ENCODE measurements at places on chromosomes 11 and 22.

DNA sequence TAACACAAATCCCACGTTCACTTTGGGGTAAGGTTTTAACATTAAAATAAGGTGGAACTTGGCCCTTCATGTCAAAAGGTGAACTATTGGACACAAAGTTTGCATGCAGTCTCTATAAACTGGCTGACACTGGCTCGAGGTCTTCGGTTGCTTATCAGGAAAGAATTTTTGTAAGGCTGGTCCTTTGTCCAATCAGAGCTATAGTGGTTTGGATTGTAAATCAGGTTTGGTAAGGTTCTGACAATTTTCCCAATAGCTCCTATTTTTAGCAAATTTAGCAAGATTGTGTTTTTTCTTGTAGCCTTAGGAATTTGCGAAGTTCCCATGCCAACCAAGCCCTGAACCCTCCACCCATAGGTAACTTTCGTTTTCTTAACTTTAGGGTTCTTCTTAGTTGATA, 17.6 kb upstream of the MED17 start:
- no peak for DNase-seq

DNA sequence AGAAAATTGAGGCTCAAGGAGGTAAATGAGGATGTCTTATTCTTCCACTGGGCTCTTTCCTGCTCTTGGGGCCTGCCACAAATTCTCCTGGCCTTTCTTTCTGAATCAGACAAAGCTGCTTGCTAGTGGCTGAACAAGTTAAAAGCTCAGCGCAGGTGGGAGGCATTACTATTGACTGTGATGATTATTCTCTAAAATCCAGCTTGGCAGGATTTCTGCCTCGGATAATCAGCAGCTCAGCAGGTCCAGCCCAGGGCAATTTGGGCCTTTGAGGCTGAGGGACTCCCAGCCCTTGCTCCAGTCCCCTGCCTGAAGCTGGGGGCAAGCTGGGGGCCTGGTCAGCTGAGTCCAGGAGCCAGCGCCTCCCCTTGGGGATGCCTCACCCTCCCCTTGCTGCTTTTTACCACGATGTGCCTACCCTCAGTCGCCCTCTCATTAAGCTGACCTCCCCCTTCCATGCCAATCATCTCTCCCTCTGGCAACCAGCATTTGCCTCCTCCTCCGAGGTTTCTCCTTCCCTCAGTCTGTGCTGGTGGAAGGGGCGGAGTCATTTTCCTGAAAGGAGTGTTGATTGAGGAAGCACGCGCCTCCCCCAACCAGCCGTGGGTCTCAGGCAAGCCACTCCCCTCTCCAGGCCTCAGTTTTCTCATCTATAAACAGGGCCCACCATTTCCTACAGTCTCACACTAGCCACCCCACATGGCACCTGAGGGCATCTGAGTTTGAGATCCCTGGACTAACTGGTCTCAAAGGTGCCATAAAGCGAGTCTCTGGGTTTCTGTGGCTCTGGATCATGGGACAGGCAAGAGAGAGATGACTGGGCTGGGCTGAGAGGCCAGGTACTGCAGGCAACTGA, 60.6 kb upstream of the PRDM11 start:
- DNase-seq = no peak

- DNase-seq = no peak
Observed at GRCh38 chr22:25069426-25069757, 116.9 kb downstream of the KIAA1671 start.

GRCh38 chr22:50325444-50326224, 1.2 kb downstream of the DENND6B start:
- no peak for DNase-seq

DNA sequence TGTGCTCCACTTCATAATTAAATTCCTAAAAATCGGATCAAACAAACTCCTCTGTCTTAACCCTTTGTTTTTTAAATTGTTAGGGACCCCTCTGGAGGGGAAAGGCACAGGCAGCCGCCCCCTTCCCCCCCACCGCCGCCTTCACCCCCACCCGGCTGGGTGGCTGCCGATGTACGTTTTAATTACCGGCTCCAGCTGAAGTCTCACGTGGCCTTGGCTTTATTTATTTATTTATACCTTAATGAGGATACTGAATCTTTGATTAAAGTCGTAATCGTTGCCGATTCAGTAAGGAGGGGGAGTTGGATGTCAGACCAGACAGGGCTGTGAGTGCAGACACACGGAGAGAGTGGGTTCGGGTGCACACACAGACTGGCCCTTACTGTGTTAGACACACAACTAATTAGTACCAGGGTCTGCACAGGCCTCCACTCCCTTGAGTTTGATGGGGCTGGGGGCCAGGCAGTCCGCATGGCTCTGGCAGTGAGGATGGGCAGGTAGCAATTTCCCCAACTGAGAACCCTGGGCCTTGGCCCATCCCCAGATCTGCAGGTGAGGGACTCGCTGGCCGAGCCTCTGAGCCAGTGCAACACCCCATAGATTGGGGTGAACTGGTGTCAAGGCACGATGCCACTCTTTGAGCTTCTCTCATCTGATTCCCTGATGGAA, 51.3 kb upstream of the NNMT start:
- no peak for DNase-seq

- DNase-seq = peak; percentile 9
Observed at GRCh38 chr11:23021287-23021863, 161.1 kb upstream of the CCDC179 start.

- no peak for DNase-seq
Observed at GRCh38 chr11:121437686-121438078, 14.4 kb upstream of the SORL1 start.

DNA sequence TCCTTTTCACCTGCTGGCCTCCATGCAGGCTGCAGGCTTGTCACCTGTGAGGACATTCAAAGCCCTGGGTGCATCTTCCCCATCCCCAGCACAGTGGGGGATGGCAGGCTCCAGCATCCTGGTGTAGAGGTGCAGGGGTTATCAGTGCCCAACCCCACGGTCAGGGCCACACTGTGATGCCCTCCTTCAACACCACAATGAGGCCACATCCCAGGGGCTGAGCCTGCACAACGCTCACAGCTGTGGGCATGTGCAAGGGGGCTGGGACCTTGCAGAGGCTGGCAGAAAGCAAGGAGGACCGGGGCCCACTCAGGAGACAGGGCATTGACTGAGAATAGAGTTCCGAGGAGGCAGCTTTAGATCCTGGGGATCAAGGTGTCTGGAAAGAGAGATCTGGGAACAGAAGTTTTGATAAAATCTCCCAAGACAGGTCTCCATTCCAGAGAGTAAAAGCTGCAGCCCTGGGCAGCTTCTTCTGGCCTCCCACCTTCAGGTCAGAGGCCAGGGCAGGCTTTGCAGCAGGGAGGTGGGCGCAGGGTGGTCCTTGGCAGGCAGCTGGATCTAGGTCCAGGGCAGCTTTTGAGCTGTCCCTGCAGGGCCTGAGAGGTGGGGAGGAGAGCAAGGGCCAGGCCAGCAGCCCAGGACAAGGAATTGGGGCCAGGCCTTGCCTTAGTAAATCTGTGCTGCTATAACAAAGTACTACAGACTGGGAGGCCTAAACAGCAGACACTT, 250.8 kb upstream of the B3GAT1 start:
- no peak for DNase-seq

DNA sequence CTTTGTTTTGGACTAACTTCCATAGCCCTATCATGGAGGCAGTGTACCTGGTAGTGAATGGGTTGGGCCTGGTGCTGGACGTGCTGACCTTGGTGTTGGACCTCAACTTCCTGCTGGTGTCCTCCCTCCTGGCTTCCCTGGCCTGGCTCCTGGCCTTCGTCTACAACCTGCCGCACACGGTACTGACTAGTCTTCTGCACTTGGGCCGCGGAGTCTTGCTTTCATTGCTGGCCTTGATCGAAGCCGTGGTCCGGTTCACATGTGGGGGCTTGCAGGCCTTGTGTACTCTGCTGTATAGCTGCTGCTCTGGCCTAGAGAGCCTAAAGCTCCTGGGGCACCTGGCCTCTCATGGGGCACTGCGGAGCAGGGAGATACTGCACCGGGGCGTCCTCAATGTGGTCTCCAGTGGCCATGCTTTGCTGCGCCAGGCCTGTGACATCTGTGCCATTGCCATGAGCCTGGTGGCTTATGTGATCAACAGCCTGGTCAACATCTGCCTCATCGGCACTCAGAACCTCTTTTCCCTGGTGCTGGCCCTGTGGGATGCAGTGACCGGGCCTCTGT, 846 bp downstream of the RNF26 start:
- no peak for DNase-seq

DNA sequence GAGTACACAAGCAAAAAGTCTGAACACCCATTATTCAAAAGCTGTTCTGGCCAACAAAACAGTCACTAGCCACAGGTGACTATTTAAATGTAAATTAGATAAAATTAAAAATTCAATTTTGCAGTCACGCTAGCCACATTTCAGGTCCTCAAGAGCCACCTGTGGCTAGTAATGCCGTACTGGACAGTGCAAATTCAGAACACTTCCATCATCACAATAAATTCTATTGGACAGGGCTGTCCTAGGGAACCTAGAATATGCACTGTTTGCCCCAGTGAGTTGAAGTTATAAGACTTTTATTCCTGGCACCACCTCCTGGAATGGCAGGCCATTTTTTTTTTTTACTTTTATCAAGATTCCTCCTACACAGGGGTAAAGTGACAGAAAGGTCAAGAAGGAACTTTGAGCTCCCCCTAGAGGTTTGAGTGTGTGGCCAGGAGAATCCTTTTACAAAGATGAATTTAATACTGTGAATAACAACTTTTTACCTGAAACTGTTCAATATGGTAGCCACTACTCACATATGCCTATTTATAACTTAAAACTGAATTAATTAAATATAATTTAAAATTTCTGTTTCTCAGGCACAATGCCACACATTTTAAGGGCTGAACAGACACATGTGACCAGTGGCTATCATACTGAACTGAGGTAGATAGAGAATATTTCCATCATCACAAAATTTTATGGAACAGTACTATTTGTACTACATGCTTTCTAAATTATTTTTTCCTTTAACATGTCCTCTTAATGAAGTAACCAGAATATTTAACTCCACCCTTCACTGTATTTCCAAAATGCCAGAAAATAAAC, 6.5 kb downstream of the MSANTD2 start:
- DNase-seq = peak; percentile 15

DNA sequence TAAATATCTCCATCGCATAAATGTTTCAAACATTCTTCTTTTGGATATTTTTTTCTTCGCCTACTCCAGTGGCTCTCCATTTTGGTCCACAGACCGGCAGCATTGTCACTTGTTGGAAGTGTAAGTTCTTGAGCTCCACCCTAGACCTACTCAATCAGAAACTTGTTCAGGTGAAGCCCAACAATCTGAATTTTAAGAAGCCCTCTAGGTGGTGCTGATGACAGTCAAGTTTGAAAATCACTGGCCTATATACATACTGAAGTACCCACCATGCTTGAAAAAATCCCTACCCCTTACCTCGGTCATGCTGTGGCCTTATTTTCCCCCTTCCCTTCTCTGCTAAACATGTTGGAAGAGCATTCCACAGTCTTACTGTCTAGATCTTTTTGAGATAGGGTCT, 10.2 kb upstream of the ACAT1 start:
- DNase-seq = no peak

DNA sequence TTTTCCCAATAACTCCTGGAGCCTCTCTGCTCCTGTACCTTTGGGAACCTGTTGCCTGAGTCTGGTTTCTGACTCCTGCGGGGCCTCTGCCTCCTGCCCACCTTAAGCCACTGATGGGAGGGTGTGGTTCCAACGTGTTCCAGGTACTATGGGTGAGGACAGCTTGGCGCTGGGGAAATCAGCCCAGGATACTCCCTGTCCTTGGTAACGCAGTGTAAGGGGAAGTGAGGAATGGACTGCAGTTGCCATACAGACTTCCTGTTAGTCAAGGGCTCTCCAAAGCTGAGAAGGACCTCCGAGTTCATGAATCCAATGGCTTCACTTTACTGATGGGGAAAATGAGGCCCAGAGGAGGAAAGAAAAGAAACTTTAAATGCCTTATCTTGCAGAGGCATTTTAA, 1.2 kb upstream of the MARK2 start:
- DNase-seq = no peak

- DNase-seq = no peak
Observed at GRCh38 chr11:63698976-63699733, 17.9 kb downstream of the RTN3 start.

- DNase-seq = peak; percentile 8
Observed at GRCh38 chr11:102279641-102280170, 37.6 kb upstream of the BIRC3 start.

DNA sequence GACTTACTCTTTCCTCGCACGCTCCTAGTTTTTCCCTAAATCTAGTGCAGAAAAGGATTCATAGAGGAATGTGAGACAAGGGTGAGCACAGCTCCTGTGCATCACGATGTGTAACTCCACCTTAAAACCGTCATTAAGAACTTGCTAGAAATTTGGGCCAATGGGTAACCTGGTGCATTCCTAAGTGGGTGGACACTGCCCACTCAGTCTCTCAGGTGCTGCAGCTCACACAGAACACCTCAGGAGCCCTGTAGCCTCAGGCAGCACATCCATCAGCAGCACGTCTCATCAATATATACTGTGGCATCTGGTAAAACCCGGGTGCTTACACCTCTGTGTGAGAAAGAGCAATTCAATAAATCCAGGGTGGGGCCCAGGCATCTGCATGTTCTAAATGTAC, 12.4 kb downstream of the POU2AF3 start:
- no peak for DNase-seq

- peak; percentile 51 for DNase-seq
Observed at GRCh38 chr11:13030857-13031256, 21.7 kb downstream of the RASSF10 start.

- DNase-seq = no peak
Observed at GRCh38 chr11:20611892-20612291, 12.5 kb downstream of the SLC6A5 start.

Data from NCI-H1092 treated with DMSO at 0.1 percent for 48 hours (cell line).